AG09319 (cell line): ENCODE measurements at places on chromosomes 2 and 18.

DNA sequence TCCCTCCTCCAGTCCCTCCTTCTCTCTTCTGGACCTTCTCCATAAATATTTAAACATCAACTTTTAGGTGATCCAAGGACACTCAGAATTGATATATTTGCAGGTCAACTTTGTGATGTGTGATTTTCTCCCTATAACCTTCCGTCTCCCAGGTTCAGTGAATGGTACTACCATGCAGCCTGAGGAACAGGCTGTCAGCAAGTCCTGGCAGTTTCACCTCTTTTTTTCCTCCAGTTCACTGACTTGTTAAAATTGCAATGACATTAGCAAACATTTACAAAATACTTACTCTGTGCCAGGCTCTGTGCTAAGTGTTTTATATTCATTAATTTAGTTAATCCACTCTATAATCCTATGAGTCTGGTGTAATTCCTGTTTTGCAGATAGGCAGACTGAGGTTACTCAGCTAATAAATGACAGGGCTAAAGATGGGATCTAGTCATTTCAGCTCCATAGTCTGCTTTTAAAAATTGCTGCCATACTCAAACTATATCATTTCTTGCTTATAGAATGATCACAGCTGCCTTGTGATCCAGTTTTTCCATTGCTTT is 7.9 kb downstream of the SLC3A1 start:
- no peak for DNase-seq

DNA sequence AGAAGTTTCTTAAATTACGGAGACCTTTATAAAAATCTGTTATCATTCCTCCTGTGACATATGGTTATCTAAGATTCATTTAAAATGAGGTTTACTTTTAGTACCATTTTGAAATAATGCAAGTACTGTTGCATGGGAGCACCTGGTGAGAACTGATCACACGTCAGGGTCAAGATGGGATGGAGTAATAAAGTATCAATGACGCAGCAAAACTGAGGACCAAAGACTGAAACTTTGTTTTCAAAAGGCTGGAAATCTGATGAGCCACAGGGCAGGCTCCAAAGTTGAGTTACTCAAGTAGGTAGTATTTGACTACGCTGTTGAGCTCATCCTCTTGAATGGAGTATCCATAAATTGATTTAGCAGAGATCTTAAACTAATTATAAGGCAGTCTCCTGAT is 411.9 kb upstream of the ZNF804A start:
- DNase-seq = no peak

DNA sequence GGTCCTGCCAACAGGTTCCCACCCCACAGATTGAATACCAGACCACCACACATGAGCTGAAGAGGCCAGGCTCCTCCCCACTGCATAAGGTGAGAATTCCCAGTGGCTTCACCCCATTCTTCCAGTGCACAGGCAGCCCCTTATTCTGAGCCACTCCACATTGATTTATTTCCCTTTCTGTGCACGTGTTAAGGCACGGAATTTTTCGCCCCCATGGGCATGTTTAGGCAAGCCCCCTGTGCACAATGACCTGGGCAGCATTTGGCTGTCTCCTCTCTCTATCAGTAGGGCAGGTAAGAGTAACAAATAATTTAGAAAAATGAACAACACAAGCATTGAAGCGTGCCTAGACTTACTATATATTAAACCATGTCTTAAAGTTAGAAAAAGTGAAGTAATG is 15.2 kb upstream of the CHAC2 start:
- no peak for DNase-seq

GRCh38 chr2:187554011-187554703 is at the start of gene TFPI:
TSS of gene TFPI (minus strand) at chr2:187554435. CDS start at chr2:187503768, 50,667 bp downstream.
- no peak for DNase-seq

DNA sequence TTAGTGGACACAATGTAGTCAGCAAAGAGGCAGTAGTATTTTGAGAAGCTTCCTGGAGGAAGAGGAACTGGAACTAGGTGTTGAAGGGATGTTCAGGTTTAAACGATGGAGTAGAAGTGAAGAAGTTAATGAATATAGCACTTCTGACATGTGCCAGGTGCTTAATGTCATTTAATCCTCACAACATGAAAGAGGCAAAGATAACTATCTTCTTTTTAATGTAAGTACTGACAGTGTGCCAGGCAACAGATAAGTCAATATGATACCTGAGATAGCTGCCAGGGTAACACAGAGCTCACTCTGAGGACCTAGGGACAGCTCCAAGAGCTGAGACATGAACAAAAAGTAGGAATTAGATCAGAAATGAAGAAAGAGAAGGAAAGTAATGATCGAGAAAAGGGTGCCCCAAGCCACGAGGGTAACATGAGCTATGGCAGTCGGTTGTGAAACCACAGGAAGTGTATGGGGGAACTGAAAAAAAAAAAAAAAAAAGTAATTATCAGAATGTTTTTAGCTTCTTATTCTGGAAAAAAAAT is 140.7 kb downstream of the RNF144A start:
- DNase-seq = no peak

DNA sequence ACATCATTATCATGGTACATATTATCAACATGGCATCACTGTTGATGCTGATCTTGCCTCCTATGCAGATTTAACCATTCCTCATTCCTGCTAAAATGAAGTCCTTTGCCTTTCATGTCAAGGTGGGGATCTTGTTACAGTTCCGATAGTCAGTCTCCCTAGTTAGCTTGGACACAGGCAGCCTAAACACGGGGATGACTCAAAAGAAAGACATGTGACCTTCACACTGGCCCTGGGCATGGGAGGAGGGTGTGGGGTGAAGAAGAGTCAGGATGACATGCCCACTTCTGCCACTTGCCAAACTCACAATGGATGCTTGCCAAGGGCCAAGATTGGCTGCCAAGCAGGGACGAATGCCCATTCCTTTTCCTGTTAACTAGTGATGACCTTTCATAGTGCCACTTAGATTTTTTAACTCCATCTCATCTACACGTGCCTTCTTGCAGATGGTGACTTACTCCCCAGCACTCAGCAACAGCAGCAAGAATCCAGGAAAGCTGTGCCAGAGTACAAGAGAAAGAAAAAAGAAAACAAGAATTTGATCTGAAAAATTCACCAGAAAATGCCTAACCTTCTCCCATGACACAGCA is 13.9 kb upstream of the SLC1A4 start:
- DNase-seq = no peak

DNA sequence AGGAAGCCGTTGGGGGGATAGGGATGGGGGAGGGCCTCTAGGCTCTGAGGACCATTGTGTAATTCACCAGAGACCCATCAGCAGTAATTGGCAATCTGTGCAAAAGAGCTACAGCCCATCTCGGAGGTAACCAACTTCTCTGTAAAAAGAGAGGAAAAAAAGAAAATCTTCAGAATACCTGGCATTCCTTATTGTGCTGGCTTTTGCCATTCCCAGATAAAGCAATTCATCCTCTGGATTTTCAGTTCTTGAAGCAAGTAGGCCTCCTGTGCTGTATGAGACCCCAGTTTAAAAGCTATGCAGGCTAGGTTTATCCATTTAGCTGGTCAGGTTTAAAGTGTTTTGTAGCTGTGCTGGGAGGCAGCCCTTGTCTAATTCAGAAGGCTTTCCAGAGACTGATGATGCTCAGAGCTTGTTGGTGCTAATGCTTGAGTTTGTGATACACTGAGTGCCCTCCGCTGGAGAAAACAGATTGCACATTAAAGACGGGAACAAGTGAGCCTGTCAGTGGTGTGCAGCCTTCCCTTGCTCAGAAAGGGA is at the start of gene LRRTM4:
Gene LRRTM4, minus strand, starts transcription at position 446 of the 540 bp plus-strand sequence.
- no peak for DNase-seq

GRCh38 chr2:111143107-111143842 is 22.6 kb downstream of the BCL2L11 start:
- no peak for DNase-seq
